ENCODE measurements at places on chromosomes 6 and 20.
A peak's percentile ranks its signal among the peaks of the same experiment; 100 is the strongest.

DNA sequence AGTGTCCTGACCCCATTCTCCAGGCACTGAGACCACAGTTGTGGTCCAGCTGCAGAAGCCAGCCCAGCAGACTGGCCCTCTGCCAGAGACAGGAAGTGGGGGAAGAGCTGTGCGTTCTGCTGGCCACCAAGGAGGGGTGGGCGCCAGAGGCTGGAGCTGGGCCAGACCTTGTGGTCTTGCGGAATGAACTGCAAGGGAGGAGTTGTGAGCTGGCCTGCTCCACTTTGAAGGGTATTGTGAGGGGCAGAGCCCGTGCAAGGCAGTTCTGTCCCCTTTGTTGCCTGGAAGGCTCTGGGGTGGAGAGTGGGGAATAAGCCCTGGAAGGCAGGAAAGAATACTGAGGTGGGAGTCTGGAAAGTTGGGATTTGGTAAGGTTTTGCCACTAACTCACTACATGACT is 3.6 kb upstream of the MDFI start:
- no peak for DNase-seq

DNA sequence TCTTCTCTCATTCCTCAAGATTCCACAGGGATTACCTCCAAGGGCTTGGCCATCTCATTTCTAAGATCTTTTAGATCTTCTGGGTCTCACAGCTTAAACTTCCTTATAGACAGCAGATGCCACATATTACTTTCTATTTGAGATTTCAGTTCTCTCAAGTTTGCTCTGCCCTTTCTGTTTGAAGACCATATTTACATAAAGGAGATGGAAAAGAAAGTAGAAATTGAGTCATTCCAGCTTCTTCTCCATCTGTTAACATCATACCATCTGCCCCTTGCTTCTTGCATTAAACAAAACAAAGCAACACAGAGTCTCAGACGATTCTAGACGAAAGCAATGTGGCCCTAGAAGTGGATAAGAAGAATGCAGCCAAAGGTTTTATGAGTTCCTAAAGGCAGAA is 203.4 kb downstream of the TTLL2 start:
- DNase-seq, result no peak

DNA sequence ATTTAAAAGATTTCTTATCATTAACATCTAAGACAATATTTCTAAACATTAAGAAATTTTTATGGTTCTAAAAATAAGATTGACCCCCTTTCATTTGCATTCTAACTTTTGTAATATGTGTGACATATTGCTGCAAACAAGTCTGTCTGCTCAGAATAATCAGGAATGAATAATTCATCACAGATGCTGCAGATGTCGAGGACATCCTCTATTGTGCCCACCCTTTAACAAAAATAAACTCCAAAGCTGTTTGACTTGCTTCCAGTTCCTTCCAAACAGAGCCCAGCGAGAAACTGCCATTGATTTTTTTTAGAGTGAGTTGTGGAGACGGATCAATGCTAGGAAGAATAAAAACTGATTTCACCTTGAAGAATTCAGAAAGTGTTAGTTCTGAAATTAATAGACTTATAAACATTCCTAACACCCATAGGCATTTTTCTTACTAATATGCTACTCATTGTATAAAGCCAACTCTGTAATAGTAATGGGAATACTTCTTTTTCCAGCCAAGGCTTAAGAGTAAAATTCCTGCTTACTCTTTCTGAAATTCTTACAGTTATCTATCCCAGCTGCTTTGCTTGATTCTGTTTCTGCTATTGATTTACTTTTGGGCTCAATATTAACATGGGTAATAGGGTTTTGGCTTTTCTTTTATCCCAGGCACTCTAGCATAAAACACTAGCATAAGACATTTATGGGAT is 244.8 kb upstream of the FAM83B start:
- no peak for DNase-seq

- peak; percentile 44 for DNase-seq
These were observed 224.8 kb upstream of the MARCKS start for GRCh38 chr6:113632220-113632864.

DNA sequence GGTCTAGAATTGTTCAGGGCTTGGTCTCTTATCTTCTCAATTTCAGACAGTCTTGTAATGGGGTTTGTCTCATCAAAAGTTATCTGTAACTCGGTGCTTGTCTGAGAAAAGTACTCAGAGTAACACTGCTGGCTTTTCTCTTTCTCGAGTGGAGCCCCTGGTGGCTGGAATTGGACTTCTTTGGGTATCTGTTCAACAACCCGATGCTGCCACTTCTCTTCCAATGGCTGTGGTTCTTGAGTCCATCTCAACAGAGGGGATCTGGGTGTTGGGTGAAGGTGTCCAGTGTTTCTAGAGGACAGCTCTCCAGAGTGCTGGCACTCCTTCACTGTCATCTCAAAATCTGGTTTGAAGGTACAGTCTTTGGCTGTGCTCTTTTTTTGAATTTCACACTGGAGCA is 24.6 kb downstream of the DST start:
- DNase-seq, result no peak

DNA sequence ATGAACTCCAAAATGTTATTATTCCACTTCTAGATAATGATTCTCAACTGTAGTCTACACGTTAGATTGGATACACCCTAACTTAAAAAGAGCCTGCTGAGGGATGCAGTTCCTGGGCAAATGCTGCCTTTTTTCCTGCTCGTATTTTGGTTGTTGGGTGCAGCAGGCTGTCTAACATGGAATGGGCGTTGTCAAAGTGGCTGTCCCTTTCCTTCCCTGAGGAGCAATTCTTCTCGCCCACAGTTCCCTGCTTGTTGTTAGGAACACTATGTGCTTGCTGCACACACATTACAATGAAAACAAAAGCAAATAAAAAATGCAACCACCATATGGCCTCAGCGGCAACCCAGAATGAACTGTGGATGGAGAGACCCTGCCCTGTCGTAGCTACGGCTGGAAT is 1.7 kb upstream of the ADGRF5 start:
- DNase-seq, result no peak

DNA sequence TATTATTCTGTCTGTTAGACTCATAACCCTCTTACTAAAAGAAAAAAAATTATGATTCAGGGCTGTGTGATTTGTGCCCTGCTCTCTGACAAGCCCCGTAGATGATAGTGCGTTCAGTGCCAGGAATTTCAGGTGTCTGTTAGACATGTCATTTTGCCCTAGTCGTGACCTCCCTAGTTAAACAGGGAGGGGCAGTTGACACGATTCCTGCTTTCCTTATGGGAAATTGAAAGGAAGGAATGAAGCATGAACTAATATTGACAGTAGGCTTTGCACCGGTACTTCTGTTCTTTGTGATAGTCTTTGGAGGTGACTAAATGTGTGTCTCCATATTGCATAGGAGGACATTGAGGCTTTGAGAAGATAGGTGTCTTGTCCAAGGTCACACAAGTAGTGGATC is 26.3 kb downstream of the RPRD1B start:
- no peak for DNase-seq

- no peak for DNase-seq
These were observed 12.0 kb upstream of the TBX18 start for GRCh38 chr6:84776392-84776791.

DNA sequence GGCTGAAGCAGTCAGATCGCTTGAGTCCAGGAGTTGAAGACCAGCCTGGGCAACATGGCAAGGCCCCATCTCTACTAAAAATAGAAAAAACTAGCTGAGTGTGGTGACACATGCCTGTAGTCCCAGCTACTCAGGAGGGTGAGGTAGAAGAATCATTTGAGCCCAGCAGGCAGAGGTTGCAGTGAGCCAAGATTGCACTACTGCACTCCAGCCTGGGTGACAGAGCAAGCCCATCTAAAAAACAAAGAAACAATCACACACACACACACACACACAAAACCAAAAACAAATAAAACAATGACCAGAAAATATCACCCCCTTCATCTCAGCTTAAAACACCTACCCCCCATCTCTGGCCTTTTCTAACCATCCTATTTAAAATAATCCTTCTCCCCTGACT is 68.0 kb downstream of the BTBD9 start:
- DNase-seq, result no peak

- DNase-seq, result no peak
These were observed 163.2 kb upstream of the TBX18 start for GRCh38 chr6:84927551-84927950.

- DNase-seq, result no peak
These were observed 702 bp upstream of the TNFAIP3 start for GRCh38 chr6:137866200-137866913.

DNA sequence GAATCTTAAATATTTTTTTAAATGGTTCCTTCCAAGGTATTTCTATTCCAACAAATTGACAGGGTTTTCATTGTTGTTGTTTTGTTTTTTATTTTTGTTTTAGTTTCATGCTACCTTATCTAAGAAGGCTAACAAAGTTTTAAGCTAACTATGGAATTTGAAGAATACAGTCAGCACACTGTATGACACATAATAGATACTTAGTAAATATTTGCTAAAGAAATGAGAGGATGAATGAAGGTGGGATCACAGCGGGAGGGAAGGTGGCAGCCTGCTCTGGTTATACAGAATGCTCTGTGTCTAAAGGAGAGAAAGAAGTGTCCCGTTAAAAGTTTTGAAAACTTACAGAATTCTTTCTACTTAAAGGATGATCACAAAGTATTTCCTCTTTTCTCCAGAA is 43.7 kb upstream of the DST start:
- DNase-seq, result no peak

DNA sequence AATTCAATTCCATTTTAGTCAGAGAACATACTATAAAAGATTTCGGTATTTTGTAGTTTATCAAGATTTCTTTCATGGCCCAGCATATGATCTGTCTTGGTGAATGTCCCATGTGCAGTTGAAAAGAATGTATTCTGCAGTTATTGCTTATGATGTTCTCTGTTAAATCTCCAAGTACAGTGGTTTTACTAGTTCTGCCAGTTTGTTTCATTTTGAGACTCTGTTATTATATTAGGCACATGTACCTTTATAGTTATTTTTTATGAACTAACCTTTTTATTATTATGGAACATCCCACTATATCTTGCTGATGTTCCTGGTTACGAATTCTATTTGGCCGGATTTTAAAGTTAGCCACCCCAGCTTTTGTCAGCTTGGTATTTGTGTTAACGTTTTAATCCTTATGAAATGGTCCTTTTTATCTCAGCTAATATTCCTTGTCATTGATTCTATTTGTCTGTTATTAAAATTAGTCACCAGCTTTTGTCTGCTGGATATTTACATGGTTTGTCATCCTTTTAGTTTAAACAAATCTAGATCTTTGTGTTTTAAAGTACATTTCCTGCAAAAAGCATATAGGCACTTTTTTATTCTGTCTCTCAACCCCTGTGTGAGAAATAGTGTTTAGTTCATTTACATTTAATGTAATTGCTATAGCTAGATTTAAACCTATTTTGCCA is 48.9 kb downstream of the VTA1 start:
- no peak for DNase-seq

DNA sequence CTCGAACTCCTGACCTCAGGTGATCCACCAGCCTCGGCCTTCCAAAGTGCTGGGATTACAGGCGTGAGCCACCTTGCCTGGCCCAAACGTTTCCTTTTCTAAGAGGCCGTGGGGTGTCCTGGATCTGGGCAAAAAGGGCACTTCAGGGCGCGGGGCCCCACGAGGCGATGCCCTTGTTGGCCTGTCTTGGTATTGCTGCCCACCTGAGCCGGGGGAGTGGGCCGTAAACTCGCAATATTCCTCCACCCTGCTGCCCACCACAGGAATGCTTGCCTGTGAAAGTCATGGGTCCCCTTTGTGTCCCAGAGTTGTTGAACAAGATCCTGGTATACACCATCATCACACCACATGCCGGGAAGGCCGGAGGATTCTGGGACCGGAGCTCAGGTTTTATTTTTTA is 49.0 kb downstream of the SSR1 start:
- DNase-seq, result no peak

GRCh38 chr6:44352259-44352658 is 9.8 kb downstream of the SPATS1 start:
- DNase-seq, result no peak

DNA sequence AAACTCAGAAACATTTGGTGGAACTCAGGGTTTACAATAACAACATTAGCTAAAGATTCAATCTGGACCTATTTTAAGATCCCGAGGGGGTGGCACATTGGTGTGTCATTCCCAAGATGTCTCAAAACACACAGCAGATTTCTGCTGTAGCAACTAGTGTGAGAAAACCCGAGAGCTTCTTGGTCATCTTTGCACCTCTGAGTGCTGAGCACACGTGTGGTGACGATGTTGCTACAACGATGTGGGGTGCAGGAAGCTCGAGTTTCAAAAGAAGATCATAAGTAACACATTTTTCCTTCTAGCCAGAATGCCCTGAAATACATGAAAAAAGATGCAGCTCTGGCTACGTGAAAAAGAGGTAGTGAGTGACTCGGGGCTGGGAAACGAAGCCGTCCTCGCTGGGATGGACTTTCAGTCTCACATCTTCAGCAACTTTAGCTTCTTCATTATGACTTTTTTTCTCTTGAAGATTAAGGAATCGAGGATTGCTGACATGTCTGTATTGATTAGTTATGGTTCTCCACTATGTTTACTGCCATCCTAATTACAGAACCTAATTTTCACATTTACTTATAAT is 1.5 kb downstream of the RAMACL start:
- no peak for DNase-seq

DNA sequence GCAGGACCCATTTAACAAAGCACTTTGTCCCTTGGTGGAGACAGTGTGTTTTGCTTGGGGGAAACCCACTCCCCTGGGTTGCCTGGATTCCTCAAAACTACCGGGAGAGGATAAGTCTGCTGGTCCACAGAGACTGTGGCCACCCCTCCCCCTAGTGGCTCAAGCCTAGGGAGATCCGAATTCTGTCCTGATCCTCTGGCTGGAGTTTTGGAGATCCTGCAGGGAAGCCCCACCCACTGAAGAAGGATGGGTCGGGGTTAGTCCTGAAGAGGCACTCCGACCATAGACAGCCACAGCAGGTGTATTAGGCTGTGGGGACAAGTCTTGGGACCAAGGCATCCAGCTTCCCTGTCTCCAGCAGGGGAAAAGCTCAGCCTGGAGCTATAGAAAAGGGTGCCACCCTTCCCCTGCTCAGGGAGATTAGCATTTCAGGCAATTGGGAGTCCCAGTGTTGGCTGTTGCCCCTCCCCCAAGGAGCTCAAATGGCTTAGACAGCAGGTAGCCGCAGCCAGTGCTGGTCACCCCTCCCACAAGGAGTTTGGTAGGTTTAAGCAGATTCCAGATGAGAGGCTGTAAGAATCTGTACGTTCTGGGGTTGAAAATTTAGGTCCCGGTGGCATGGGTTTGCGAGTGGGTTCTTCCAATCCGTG is 750.0 kb downstream of the TBC1D32 start:
- no peak for DNase-seq

DNA sequence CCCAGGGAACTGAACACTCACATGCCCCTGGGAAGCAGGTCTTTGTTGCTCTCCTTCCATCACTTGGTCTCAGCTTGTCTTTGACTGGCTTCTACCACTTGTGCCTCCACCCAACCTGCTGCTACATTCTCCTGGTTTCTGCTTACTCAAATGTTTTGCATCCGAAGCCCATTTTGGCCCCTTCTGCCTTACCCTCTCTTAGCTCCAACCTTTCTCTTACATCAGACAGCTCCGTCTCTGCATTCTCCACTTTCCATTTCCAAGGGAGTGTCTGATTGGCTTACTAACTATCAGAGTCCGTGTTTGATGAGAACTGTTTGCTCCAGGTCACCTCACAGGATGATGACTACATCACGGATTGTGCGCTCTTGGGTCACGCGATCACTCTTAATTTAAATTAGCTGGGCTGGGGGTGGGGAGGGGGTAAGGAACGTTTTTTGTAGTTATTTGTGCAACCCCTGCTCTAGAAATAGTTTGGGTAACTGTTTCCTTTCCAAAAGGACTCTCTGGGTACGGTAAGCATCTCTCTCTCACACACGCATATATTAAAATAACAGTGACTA is 844 bp upstream of the ABRACL start:
- peak; percentile 45 for DNase-seq

GRCh38 chr6:2165286-2165685 is 80.1 kb downstream of the GMDS start:
- no peak for DNase-seq

GRCh38 chr6:63663147-63663955 is 27.7 kb downstream of the PHF3 start:
- no peak for DNase-seq
